ENCODE measurements at places on chromosomes 6 and 20.

GRCh38 chr20:43914311-43915210, at the start of gene TOX2:
TSS of gene TOX2 (plus strand) at chr20:43914852. CDS start at chr20:43914892, 40 bp downstream.
- no peak for DNase-seq

GRCh38 chr6:114892211-114892610, 549.4 kb upstream of the HS3ST5 start:
- no peak for DNase-seq

DNA sequence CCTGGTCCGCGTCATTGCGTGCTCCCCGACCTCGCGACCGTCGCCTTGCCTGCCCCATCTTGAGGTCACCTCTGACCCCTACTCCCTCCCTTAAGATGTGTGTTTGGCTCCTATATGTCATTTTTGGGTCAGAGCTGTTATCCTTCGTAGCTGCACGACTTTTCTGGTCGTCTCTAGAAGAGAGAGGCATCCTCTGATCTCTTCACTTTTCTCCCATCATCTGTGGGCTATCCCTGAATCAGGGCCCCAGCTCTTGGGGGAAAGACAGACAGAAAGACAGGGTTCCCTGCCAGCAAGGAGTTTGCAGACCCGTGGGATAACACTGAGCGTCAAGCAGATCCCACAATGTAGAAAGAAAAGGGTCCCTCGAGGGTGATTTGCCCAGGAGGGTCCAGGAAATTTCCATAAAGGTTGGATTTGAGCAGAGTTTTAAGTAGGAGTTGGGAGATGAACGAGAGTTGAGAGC, 555 bp downstream of the FAM120B start:
- DNase-seq: no peak

DNA sequence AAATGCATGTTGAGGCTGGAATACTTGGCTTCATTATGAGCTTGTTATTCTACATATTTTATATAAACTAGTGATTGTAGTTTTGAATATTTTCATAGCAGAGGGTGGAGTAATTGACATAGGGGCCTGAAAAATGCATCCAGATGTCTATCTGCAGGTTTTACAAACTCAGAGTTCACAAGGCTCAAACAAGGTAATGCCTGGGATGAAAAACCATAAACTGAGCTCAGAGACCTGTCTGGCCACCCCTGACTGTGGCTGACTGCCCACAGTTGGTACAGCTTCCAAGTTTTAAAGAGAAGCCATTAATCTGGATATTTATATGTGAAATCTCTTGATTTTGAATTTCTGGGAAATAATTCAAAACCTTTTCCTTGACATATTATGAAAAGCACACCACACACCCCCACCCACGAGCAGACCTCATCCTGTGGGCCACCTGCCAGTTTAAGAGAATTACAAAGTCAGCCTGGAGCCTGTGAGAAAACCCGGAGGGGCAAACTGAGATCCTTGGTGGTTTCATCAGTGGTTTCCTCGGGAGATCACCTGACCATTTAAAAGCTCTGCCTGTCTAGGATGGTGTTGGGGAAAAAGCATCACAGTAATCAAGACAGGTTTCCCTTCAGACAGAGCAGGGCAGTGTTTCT, 230.1 kb downstream of the SAMD5 start:
- no peak for DNase-seq

GRCh38 chr20:23939063-23939462, 49.5 kb downstream of the GGTLC1 start:
- no peak for DNase-seq

- no peak for DNase-seq
Observed at GRCh38 chr6:157798851-157799250, 24.2 kb upstream of the SNX9 start.

Measured in CD4-positive, alpha-beta T cell treated with Interleukin-4 for 4 hours (primary cell).